ENCODE measurements at places on chromosomes 12 and 14.

- no peak for DNase-seq
Observed at GRCh38 chr12:79911889-79912656, 22.8 kb downstream of the PPP1R12A start.

DNA sequence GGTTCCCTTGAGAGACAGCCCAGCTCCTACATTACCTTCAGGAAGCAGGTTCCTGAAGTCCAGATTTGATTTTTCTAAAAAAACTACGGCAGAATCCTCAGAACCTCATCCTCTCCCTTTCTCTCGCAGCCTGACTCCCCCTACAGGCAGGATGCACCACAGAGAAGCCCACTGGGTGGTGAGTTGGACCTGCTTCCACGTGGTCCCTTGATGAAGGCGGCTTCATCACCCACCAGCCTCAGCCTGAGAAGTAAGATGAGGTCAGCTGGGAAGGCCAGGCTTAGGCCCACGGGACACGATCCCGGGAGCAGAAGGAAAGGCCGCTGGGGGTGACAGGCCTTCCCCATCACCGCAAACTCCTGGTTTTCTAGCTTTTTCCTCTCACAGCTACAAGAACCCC lies 83.0 kb downstream of the ACTN1 start:
- peak; percentile 71 for DNase-seq

DNA sequence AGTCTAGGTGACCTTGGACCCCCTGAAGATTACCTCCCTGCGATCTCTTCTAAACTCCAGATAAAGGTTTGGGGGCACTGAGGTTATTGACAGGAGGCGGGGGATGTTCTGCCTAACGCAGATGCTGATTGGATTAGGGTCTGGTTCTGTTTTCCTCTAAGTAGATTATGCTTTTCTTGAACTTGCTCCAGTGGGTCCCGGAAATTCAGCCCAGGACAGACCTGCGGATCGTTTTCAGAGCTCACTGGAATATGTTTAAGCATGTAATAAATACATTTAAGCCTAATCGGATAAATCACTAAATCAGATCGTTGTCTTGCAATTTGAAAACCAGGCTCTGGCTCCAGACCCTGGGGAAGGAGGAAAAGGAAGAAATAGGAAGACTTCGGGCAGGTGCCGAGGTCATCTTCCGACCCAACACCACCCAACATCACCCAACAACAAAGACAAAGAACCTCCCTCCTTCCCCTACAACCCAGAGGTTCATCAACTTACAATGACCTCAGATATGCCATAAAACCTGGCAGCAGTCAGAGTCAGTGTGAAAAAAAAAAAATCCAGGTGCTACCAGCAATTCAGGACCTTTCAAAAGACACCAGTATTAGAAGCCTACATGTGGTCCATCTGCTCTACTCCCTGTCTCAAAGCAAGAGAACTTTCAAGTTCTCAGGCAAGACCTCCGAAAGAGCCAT lies 148.4 kb downstream of the KSR2 start:
- no peak for DNase-seq

- DNase-seq, result no peak
Observed at GRCh38 chr12:129911428-129912049, 7.7 kb upstream of the TMEM132D start.

DNA sequence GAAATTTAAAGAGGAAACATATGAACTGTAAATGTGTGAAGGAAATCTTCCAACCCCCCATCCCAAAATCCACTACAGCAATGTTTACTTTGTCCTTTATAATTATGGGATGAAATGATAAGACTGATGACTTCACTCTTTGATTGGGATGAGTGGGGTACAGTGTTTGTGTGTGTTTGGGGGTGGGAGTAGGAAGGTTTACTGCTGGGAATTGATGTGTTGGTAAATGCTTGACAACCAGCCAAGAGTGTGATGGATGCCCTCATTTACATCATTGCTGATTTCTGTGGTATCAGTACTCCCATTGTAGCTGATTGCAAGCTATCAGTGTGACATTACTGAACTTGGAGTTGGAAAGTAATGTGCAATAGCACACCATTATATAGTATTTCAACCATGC lies 90.9 kb downstream of the KCNMB4 start:
- DNase-seq, result no peak

GRCh38 chr12:52007982-52008510 lies 1.3 kb downstream of the TAMALIN start:
- no peak for DNase-seq

- no peak for DNase-seq
Observed at GRCh38 chr14:58662018-58662417, 24.3 kb downstream of the DACT1 start.

DNA sequence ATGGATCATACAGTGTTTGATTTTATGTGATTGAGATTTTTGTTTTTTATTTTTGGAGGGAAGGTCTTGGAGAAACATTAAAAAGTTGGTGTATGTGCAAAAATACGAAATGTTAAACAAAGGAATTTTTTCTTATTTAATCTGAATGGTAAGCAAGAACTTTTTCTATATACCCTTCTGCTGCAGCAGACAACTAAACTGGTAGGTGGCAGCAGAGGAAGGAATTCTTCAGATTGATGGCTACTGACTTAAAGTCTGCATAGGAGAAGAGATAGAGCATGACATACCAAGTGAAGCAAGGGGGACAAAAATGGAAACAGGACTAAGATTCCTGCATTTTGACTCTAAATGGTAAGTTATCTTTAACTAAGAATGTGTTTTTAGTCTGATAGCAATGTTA lies 42.0 kb upstream of the A2ML1 start:
- no peak for DNase-seq
